ENCODE measurements at places on chromosomes 3 and 15.

DNA sequence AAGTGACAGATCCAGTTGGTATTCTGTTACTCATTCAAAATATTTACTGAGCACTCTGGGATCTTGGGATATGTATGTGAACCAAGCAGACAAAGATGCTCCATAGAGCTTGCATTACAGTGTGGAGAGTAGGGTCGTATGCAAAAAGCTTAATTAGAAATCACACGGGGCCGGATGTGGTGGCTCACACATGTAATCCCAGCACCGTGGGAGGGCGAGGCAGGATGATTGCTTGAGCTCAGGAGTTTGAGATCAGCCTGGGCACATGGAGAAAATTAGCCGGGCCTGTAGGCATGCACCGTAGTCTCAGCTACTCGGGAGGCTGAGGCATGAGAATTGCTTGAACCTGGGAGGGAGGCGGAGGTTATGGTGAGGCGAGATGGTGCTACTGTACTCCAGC lies 68.7 kb upstream of the MB21D2 start:
- DNase-seq, result no peak

DNA sequence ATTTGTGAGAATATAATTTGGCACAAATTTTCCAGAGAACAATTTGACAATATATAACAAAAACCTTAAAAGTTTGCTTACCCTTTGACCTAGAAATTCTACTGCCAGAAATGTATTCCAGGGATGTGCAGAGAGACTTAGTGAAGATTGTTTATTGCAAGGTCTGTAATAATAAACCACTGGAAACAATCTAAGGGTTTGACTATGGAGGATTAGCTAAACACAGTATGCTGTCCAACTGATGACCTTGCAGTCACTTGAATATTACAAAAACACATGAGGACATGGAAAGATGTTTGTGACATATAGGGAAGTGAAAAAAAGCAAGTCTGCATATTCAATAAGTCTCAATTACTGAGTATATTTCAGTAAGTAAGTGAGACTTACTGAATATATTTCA lies 48.1 kb upstream of the CDV3 start:
- DNase-seq, result no peak

- DNase-seq, result no peak
Observed at GRCh38 chr3:107598926-107599771, 76.4 kb downstream of the BBX start.

DNA sequence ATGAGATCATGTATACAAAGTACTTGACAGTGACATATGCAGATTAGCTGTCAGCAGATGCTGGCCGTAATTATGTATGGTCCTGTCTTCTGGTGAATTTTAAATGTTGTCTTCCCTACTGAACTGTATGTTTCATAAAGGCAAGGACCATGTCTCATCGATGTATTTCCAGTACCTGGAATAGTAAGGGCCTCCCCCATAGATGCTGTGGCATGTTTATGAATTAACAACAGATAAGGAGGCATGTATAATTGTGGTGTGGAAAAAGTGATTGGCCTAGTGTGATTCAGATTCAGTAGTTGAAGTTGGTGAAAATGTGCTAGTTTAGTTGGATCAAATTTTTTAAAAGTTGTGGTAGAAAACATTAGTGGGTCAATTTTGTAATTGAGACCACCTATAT lies 202.7 kb upstream of the SLC2A2 start:
- DNase-seq, result no peak

GRCh38 chr15:67290319-67290718 lies 35.7 kb downstream of the IQCH start:
- no peak for DNase-seq

DNA sequence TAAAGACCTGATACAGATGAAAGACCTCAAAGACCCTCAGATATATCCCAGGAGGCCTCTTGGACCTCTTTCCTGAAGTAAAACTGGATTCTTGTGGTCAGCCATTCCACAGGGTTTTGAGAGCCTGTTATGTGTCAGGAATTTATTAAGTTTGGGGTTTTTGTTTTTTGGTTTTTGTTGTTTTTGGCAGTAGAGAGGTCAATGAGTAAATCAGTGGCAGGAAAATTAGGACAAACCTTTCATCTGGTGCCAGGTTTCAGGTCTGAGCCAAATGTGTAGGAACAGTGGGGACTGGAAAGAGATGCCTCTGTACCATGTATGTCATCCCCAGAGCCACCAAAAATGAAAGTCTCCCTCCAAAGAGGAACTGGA lies 520.4 kb upstream of the MDFIC2 start:
- no peak for DNase-seq

DNA sequence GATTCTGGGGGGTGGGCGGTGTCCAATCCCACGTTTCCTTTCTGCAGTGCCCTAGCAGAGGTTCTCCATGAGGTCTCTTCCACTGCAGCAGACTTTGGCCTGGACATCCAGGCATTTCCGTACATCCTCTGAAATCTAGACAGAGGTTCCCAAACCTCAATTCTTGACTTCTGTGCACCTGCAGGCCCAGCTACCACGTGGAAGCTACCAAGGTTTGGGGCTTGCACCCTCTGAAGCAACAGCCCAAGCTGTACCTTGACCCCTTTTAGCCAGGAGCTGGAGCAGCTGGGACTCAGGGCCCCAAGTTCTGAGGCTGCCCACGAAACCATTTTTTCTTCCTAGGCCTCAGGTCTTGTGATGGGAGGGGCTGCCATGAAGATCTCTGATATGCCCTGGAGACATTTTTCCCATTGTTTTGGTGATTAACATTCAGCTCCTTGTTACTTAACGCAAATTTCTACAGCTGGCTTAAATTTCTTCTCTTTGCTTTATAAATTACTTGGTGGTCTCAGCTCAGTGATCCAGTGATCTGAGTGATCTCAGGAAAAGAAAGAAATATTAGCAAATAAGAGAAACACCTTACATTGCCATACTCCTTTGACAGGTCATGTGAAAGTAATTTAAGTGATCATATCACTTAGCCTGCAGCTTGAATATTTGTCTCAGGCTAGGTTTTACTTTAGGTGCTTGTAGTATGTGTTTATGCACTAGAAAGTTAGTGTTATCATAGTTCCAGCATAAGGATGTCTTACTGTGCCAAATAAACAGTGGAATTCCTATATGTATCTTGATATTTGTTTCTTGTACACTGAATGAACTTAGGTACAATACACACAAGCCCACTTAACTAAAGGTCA lies 3.0 kb downstream of the SNAP23 start:
- no peak for DNase-seq

DNA sequence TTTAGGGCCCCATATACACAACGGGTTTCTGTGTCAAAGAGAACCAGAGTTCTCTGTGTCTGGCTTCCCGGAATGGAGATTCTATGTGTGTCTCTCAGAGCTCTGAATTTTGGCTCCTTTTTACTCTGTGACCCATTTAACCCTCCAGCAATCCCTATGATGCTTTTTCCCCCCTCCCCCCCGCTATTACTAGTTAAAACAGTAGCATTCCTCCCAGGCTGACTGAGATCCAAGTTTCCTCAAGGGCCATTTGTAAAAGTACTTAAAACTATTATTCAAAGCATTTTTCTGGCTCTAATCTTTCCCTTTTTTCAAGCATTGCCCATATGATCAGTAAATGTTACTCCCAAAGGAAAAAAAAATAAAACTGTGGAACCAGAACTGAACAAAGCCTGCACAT lies 6.6 kb upstream of the STAC start:
- DNase-seq, result no peak
